A549 treated with RU486 at 1 μM for 4 hours (cell line): ENCODE measurements at places on chromosomes 12 and 14. TPM values are rescaled to one million over a fixed set of nuclear protein-coding genes. Genes with fewer than 3 reads are reported as not detected.

SPIC gene
- total RNA-seq = not detected in 5 replicates

SDR39U1 gene
- total RNA-seq = 42.7 to 56.3 TPM (median 47.4 TPM) in 5 replicates

LRRC10 gene
- total RNA-seq = not detected in 5 replicates

GZMH gene
- total RNA-seq = not detected in 5 replicates

NIN gene
- total RNA-seq = 13.8 to 16.2 TPM (median 14.3 TPM) in 5 replicates

ADAM21 gene
- total RNA-seq = 0.07 TPM in 1 of 5 replicates, not detected in the others
